ENCODE measurements at places on chromosomes 7 and 10.

DNA sequence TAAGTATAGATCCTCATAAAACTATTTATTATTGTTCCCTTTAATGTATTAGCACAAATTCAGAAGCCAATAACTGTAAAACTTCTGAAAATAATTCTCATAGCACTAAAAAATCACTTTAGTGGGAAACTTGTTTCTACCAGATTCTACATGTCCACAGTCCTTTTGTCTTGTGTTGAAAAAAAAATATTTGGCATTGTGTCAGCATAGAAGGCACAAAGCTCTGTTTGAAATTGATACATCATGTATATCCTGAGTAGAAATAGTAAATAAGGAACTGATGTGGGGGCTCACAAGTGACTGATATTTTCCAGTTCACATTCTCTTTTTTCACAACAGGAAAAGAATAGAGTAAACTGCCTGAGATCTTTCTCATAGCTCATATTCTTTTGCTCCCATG lies 134.6 kb downstream of the GRM3 start:
- no peak for DNase-seq

GRCh38 chr10:110429301-110429700 lies 68.4 kb upstream of the DUSP5 start:
- no peak for DNase-seq

DNA sequence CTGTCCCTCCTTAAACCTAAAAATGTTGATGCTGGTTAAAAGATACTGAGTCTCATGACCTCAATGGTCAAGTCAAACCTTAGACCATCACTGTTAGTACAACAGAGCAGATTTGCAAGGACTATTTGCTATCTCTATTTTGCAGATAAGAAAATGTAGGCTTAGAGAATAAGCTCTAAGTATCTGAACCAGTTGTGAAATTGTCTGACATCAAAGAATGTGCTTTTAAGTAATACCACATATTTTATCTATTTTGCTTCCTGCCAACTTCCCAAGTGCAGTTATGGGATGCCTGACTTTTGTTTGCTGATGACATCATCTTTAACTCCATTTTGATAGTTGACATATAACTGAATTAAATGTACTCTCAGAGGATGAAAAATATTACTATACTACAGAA lies 83.6 kb upstream of the TMEM106B start:
- DNase-seq, result peak; percentile 41

DNA sequence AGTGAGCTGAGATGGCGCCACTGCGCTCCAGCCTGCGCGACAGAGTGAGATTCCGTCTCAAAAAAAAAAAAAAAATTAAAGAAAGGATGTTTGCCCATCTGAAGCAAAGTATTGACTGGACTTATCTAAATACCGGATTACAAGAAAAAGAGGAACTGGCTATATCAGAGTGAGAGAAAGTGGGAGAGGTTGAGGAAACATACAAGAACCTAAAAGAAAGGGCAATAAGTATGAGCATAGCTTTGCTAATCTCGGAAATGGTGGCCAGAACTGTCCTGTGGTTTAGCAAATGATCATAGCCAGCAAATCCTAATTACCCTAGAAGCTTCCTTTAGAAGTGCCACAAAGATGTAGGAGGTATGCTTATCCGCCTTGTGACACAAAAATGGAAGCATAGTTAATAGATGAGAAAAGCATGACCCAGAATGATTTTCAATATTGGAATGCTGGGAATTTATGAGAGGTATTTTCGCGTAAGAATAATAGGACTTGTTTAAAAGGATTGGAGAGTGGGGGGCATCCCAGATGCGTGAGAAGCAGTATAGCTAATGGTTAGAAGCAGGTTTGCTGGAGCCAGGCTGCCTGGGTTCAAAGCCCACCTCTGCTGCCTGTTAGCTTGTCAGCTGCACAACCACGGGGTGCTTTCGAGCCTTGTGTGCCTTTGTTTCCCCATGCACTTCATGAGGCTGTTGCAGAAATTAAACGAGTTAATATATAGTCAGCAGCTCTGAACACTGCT lies 1.2 kb upstream of the GTPBP4 start:
- no peak for DNase-seq

- DNase-seq, result no peak
Measured at GRCh38 chr10:123613346-123613850, 52.8 kb upstream of the GPR26 start.

GRCh38 chr7:42385912-42386311 lies 148.9 kb upstream of the GLI3 start:
- no peak for DNase-seq
